ENCODE measurements at places on chromosomes 6 and 20.

GRCh38 chr20:41192575-41192974, 55.2 kb downstream of the PLCG1 start:
- DNase-seq, result no peak

DNA sequence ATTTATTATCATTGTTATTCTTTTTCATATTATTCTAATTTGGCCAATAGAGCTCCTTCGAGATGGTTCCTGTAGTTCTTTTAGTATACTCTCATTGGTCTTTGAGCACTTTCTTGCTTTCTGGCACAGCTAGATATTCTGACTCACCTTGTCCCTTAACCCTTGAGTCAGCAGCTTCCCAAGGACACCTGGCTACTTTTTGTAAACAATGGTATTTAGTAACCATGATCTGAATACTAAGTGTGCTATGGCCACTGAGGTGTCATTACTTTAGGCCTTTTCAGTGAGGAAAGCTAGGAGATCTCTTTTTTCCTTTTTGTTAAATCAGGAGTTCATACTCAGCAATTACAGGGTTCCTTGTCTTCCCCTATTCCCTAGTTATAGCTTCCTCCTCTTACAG, 126.5 kb upstream of the CITED2 start:
- DNase-seq, result no peak

- DNase-seq, result no peak
These were observed 13.6 kb downstream of the PRRC2A start for GRCh38 chr6:31634131-31634530.

- DNase-seq, result no peak
These were observed 20.0 kb upstream of the GSTA3 start for GRCh38 chr6:52929321-52930164.

DNA sequence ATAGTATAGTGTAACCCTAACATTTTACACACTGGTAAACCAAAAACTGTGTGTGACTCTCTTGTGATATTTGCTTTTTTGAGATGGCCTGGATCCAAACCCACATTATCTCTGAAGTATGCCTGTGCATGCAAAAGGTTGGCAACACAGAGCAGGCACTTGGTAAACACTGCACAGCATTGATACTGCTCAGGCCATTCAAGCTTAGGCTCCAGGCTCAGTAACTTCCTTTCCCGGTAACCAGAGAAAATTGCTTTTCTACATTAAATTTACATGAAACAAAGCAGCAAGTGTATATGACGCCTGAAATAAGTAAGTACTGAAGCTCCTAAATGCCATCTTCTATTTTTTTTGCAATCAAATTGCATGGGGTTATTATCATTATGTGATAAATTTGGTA, 205.7 kb downstream of the EPM2A start:
- DNase-seq, result no peak

GRCh38 chr6:143234734-143235133, 174.0 kb downstream of the AIG1 start:
- DNase-seq, result no peak

DNA sequence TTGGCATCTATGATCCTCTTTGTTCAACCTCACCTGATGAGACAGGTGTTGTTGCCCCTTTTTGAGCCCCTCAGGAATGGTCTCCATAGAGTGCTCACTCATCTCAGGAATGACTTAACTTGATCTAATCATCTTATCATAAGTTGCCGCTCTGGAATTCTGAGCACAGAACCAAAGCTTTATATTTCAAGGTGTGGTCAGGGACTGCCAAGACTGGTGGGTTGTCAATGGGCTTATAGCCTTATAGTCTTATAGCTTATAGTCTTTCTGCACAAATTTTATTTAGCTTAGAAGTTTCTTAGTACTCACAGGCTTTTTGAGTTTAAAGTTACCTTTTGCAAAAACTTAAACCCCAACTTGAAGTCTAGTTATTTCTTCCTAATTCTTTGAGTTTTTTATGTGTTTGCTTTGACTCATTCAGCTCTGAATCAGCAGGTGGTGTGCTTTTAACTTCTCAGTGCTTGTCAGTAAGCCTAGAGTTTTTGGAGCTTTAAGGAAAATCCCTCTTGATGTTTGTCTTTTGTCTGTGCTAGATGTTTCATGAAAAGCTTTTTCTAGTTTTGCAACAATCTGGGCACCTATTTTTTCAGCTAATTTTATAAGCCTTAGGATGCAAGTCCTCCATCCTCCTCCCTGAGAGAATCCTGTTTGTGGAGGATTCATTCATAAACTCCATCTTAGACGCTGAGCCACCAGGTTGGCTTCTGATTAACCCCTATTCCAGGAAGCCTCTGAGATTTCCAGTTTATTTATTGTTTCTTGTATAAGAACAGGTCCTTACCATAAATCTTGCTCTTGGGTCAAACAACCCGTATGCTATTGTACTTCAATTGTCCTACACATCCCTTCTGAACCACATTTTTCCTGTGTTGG, 72.3 kb upstream of the SSTR4 start:
- no peak for DNase-seq

- no peak for DNase-seq
These were observed 17.1 kb upstream of the HIVEP1 start for GRCh38 chr6:11994875-11995461.

- DNase-seq, result no peak
These were observed 128.2 kb upstream of the BMP5 start for GRCh38 chr6:56003616-56004015.

Data from NCI-H524 (cell line).